ENCODE measurements at places on chromosomes 2 and 18.

- no peak for DNase-seq
Measured at GRCh38 chr2:97963079-97963406, 32.7 kb downstream of the TMEM131 start.

DNA sequence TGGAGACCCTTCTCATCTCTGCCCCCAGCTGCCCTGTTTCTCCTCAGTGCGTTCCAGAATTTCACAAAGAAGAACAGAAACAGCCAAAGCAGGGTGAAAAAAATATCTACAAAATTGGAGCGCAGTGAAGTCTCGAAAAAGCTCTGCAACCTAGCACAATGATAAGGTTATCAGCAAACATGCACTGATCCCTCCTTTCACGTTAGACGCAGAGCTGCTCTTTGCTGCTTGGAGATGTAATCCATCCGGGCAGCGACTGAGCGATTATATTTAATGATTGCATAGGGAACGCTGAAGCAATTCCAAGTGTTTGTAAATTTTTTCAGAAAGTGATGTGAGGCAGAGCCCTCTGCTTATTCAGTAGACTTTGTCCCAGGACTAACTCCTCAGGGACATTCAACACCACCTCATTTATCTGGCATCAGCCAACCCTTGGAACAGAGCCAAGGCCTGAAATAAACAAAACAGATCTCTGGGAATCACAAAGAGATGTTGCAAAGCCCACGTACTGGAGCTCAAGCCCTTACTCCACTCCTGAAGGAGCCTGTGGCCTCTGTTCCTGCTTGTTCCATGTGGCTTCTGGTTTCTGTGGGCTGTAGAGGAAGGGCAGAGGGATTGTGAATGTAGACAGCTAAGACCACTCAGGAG, 172.6 kb upstream of the BCL2L11 start:
- no peak for DNase-seq

DNA sequence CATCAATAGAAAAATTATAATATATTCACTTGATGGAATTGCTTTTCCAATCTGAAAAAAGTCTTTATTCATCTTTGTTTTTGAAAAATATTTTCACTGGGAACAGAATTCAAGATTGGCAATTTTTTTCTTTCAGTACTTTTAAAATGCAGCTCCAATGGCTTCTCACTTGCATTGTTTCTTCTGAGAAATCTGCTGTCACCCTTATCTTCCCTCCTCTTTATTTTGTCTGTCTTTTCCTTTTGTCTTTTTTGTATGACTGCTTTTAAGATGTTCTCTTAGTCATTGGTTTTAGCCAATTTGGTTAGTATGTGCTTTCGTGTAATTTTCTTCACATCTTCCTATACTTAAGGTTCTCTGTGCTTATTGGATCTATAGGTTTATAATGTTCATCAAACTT, 37.1 kb upstream of the COPS8 start:
- DNase-seq = no peak

GRCh38 chr2:37342591-37343220, 1.7 kb upstream of the QPCT start:
- no peak for DNase-seq

DNA sequence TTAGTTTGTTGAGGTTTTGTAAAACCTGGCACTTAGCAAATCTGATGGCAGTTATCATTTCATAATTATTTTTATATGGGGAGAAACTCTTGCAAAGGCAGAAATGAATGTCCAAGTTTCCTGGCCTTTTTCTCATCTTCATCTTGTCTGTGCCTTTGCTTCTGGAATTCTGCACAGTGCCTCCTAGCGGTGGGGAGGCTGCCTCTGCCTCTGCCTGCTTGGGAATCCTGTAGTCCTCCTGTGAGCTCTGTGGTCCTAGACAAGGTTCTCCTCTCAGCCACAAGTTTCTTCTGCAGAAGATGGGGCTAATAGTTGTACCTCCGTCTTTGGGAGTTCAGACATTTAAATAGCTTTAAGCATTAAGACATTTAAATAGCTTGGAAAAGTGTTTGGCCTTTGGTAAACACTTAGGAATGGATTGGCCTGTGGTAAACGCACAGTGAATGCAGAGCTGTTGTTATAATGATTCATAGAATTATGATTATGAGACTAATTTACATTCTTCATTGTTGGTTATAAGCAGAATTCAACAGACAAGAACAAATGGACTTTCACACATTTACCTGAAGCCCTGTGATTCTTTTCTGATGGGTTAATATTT, 101.2 kb downstream of the ZNF236 start:
- no peak for DNase-seq
